ENCODE measurements at places on chromosomes 1 and 21.

DNA sequence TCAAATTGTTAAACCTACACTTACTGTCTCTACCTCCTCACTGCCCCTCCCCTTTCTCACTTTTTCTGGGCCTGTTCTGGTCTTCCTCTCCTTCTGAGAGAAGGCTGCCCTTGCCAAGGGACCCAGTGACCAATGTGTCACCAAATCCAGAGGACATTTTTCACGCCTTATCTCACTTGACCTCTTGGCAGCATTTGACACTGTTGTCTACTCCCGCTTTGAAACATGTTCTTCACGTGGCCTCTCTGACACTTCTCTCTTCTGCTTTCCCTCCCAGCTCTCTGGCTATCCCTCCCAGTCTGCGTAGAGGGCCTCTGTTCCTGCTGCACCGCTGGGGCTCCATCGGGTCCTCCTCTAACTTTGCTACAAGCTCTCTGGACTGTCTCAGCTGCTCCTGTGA, 25.3 kb downstream of the KCNQ4 start:
- DNase-seq, result no peak
- H3K36me3 ChIP-seq, result no peaks in the 10 kb centered on the region
- H3K27ac ChIP-seq, result no peak overlapping the region
- no peak overlapping the region for H3K4me3 ChIP-seq
- H3K27me3 ChIP-seq, result no peaks in the 10 kb centered on the region
- no peaks in the 10 kb centered on the region for H3K4me1 ChIP-seq

DNA sequence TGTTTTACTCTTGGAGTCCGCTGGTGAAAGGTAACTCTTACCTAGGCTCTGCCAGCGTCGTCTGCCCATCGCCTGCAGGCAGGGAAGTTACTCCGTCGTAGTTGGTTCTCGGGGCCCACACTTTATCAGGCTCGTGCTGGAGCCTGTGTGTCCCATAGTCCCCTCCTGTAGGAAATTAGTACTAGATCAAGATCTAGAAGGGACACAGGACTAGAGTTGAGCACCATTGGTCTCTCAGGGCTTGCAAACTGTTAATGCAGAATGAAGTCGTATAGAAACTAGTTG, 940 bp downstream of the SRRM1 start:
- DNase-seq, result peak; percentile 40
- H3K27ac ChIP-seq, result peak overlapping the region; percentile 90
- H3K4me3 ChIP-seq, result peak overlapping the region; percentile 53
- H3K4me1 ChIP-seq, result peaks cover 17% of the 10 kb centered on the region

DNA sequence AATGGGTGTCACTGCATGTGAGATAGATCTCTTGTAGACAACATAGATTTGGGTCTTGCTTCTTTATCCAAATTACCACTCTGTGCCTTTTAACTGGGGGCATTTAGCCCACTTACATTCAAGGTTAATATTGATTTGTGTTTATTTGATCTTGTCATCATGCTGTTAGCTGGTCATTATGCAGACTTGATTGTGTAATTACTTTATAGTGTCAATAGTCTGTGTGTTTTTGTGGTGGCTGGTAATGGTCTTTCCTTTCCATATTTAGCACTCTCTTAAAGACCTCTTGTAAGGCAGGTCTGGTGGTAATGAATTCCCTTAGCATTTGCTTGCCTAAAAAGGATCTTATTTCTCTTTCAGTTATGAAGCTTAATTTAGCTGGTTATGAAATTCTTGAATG, 29.6 kb downstream of the ZNF691 start:
- no peak for DNase-seq
- H3K27ac ChIP-seq, result no peak overlapping the region
- H3K4me1 ChIP-seq, result no peaks in the 10 kb centered on the region
- H3K4me3 ChIP-seq, result no peak overlapping the region

DNA sequence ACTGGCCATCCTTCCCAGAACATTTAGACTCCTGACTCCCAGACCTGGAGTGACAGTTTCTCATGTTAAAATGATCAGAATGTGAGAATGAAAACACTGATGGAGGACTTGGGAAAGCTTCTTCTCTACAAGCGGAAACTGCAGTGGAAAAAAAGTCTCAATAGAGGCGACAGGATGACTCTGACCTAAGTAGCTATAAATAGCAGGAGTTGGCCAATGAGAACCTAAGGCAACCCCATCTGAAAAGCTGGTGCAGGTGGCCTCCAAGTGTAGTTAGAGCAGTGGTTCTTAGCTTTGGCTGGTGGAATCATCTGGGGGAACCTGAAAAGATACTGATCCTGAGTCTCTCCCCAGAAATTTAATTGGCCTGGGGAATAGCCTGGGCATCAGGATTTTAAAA, 44.2 kb upstream of the EXOSC10 start:
- DNase-seq, result no peak
- no peak overlapping the region for H3K4me3 ChIP-seq
- H3K36me3 ChIP-seq, result no peaks in the 10 kb centered on the region
- no peaks in the 10 kb centered on the region for H3K27me3 ChIP-seq
- peak overlapping the region; percentile 55 for H3K27ac ChIP-seq

DNA sequence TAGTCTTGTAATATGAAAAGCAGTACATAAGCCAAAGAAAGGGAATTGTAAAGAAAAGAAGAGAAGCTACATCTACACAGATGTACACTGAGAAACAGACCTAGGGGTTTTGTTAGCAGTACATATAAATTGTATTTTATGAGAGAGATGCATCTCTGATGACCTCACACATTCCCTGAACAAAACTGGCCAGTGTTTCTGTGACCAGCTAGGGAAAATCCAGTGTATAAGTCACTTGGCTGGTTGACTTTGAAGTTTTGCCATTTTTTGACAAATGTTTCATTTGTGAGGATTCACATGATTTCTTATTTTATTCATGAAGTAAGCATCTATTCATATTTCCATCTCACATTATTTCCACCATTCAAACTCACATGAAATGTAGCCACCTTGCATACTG, 28.3 kb upstream of the DYNLT5 start:
- no peak overlapping the region for H3K27ac ChIP-seq
- no peaks in the 10 kb centered on the region for H3K4me1 ChIP-seq
- no peaks in the 10 kb centered on the region for H3K27me3 ChIP-seq
- no peak for DNase-seq

GRCh38 chr1:208450958-208451357, 206.8 kb upstream of the PLXNA2 start:
- peak overlapping the region; percentile 29 for H3K27ac ChIP-seq

DNA sequence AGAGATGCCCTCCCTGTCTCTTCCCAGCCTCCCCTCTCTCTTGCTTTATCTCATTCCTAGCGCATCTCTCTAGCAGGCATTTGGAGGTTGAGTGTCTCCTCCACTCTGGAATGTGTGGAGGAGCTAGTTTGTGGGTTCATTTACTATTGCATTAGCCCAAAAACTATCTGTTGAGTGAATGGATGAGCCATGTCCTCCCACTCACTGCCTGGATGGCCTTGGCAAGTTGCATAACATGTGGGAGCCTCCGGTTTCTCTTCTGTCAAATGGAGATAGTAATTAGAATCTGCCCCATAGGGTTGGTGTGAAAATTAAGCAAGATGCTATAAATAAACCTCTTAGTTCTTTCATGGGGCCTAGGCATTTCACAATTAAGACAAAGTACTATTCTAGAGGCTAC, 181.8 kb downstream of the KAZN start:
- peaks cover 5% of the 10 kb centered on the region for H3K4me1 ChIP-seq
- no peak overlapping the region for H3K27ac ChIP-seq
- H3K36me3 ChIP-seq, result no peaks in the 10 kb centered on the region
- no peak overlapping the region for H3K4me3 ChIP-seq
- DNase-seq, result no peak

DNA sequence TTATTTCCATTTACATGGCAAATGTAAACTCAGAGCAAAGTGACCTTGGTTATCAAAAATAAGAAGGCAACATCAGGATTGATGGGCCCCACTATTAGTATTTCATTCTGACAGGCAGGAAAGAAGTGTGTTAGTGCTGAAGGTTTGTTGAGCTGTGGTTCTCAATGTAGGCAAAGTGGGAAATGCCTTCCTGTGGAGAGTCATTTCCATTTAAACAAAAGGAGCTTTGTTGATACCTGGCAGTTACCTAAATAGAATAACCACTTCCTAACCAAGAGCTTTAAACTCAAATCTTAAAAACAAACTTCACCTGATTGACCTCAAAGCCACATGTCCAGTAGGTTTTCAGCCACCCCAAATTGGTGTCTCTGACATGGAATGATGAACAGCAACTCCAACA, 579.9 kb upstream of the BEND5 start:
- no peaks in the 10 kb centered on the region for H3K27me3 ChIP-seq
- H3K4me3 ChIP-seq, result no peak overlapping the region
- no peak overlapping the region for H3K27ac ChIP-seq
- no peaks in the 10 kb centered on the region for H3K36me3 ChIP-seq
- H3K4me1 ChIP-seq, result no peaks in the 10 kb centered on the region
- no peak for DNase-seq

DNA sequence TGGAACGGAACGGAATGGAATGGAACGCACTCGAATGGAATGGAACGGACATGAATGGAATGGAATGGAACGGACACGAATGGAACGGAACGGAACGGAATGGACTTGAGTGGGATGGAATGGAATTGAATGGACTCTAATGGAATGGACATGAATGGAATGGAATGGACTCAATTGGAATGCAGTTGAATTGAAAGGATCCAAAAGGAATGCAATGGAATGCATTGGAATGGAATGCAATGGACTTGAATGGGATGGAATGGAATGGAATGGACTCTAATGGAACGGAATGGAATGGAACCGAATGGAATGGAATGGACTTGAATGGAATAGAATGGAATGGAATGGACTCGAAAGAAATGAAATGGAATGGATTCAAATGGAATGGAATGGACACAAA, 102.4 kb upstream of the OR4F16 start:
- DNase-seq, result no peak
- no peaks in the 10 kb centered on the region for H3K36me3 ChIP-seq
- H3K4me3 ChIP-seq, result no peak overlapping the region
- no peaks in the 10 kb centered on the region for H3K27me3 ChIP-seq

DNA sequence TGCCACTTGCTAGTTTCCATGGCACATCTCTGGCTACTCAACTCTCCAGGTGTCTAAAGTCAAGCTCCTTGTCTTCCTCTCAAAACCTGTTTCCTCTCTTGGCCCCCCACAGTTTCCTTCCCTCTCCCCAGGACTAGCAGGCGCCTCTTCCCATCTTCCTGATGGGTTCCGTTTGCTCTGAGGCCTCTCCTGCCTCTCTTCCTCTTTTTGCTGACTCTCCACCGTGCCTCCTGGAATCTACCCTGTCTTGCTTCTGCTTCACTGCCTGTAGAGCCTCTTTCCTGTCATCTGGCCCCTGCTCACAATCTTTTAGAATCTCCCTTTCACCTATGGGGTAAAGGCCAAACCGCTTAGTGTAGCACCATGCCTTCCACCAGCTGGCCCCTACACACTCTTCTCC, 21.8 kb upstream of the LHX4 start:
- H3K27ac ChIP-seq, result no peak overlapping the region
- DNase-seq, result no peak
- H3K4me1 ChIP-seq, result no peaks in the 10 kb centered on the region

- peak; percentile 88 for DNase-seq
- H3K36me3 ChIP-seq, result no peaks in the 10 kb centered on the region
- H3K27ac ChIP-seq, result no peak overlapping the region
- no peak overlapping the region for H3K4me3 ChIP-seq
Measured at GRCh38 chr1:89483010-89483756, 41.4 kb upstream of the LRRC8B start.

GRCh38 chr1:16187748-16188401, 24.6 kb downstream of the ARHGEF19 start:
- peaks cover 9% of the 10 kb centered on the region for H3K4me1 ChIP-seq
- peak; percentile 82 for DNase-seq
- no peaks in the 10 kb centered on the region for H3K36me3 ChIP-seq
- H3K27ac ChIP-seq, result no peak overlapping the region
- H3K4me3 ChIP-seq, result no peak overlapping the region

GRCh38 chr1:214808845-214809460, 206.0 kb downstream of the CENPF start:
- H3K27ac ChIP-seq, result no peak overlapping the region
- no peaks in the 10 kb centered on the region for H3K4me1 ChIP-seq
- DNase-seq, result no peak
- H3K4me3 ChIP-seq, result no peak overlapping the region

- no peak overlapping the region for H3K27ac ChIP-seq
- DNase-seq, result no peak
- no peaks in the 10 kb centered on the region for H3K27me3 ChIP-seq
Measured at GRCh38 chr1:151817353-151817730, 12.1 kb upstream of the LINGO4 start.

- H3K27ac ChIP-seq, result no peak within 1 kb of the TSS
- no peaks in the 10 kb centered on the region for H3K27me3 ChIP-seq
- peak; percentile 84 for DNase-seq
- H3K4me3 ChIP-seq, result no peak within 1 kb of the TSS
- H3K4me1 ChIP-seq, result no peaks in the 10 kb centered on the region
Measured at GRCh38 chr1:27383039-27383605, at the start of gene CD164L2. CD164L2 (minus strand) TSS chr1:27383333; CDS start chr1:27383239, 94 bp downstream.

DNA sequence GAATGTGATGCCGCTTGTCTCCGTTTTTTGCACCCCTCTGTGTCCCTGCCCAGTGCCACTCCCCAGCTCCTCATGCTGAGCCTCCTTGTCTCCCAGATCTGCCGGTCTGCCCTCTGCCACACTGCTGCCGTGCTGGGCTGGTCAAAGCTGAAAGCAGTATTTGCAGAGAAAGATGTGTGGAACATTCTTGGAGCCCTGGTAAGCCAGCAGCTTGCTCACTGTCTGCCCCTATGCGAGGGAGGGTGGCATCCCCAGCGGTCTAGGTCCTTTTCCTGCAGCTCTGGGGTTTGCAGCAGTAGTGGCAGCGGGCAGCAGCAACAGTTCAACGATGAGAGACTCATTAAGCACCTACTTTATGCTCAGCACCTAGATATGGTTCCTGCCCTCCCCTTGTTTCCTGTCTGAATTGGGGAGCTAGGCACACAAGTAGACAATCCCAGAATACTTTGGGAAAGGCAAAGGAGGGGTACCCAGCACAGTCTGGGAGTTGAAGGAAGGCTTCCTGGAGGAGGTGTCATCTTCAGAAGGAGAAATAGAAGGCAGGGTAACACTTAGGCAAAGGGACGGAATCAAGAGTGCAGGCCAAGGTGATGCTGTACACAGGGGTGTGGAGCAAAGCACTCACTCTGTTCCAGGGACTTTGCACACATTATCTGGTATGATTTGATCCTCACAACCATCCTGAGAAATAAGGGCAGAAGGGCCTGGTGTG, 63.1 kb downstream of the KIF21B start:
- no peak overlapping the region for H3K27ac ChIP-seq
- no peak overlapping the region for H3K4me3 ChIP-seq
- DNase-seq, result no peak
- no peaks in the 10 kb centered on the region for H3K27me3 ChIP-seq
- H3K36me3 ChIP-seq, result no peaks in the 10 kb centered on the region
